ENCODE measurements at places on chromosomes 1 and 21.

DNA sequence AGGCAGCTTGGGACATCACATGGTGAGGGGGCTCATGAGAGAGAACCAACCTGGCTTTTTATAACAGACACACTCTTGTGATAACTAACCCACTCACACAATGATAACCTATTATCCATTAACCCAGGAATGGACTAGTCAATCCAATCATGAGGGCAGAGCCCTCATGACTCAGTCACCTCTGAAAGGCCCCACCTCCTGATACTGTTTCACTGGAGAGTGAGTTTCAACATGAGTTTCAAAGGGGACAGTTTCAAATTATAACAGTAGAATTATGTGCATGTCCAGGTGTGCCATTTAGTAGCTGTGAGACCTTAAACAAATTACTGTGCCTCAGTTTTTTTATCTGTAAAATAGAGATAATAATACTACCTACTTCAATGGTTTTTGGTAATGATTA is 47.6 kb upstream of the PPP2R5A start:
- no peak for ATAC-seq

- ATAC-seq, result no peak
These were observed 77.7 kb upstream of the JUN start for GRCh38 chr1:58861506-58861905.

GRCh38 chr1:175185903-175186302 is 6.7 kb downstream of the KIAA0040 start:
- no peak for ATAC-seq

- ATAC-seq, result peak; percentile 26
These were observed 1.0 kb downstream of the SLC35D1 start for GRCh38 chr1:67052741-67053534.

DNA sequence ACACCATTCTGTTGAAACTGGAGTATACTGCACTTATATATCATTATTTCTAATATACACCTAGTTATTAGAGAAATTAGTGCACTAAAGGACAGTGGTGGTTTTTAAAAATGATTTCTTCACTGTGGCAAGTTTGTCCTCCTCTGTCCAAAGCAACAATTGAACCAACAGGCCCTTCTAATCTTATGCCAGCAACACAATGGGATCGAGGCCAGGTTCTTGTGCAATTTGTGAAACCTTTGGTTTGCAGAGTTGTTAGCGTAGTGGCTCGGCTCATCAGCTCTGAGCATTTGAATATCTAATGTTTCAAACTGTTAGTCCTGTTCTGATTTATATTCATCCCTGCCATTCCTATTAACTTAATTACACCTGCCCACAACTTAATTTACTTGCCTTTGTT is 9.9 kb upstream of the LRRC39 start:
- no peak for ATAC-seq

- peak; percentile 68 for ATAC-seq
These were observed 41.5 kb downstream of the LRRC3 start for GRCh38 chr21:44496564-44497550.

GRCh38 chr21:41280115-41280919 is 36.3 kb upstream of the FAM3B start:
- peak; percentile 61 for ATAC-seq

GRCh38 chr21:41920476-41920875 is 33.3 kb downstream of the C2CD2 start:
- peak; percentile 50 for ATAC-seq

- no peak for ATAC-seq
These were observed 109.8 kb downstream of the DUSP10 start for GRCh38 chr1:221632072-221632471.

- ATAC-seq, result no peak
These were observed 45.9 kb upstream of the COL6A1 start for GRCh38 chr21:45935628-45936027.

GRCh38 chr1:81335876-81336275 is 464.9 kb upstream of the ADGRL2 start:
- no peak for ATAC-seq

DNA sequence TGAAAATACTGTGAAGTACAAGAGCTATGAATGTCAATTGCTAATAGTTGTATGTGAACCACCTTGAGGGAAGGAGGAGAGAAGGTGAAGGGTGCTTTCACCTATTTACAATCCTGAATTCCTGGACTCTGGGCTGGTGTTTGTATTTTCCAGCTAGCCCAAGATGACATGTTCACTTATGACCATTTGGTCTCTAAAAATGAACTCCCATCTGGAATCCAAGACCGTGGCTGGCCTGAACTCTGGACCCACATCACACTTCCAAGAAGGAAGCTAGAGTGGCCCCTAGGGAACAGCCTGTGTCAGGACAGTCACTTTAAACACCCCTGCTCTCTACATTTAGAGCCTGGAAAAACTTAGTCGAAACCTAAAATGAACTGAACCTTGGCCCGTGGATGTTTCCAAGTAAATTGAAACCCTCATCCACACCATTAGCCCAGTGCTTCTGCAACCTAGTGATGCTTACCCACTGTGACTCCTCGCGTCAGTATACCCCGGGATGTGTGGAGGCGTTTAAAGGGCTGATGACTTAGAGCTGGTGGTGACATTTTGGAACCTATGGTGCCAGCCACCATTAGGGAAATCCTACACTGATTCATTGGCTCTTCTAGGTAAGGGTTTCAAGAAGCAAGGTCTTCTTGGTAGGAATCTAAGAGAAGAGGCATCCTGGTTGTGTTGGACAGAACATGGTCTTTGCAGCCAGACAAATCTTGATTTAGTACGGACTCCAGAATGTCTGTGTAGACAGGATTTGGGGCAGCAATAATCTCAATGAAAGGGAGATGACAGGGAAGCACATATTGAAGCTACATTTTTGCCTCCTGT is 171.5 kb upstream of the IRF2BP2 start:
- no peak for ATAC-seq

DNA sequence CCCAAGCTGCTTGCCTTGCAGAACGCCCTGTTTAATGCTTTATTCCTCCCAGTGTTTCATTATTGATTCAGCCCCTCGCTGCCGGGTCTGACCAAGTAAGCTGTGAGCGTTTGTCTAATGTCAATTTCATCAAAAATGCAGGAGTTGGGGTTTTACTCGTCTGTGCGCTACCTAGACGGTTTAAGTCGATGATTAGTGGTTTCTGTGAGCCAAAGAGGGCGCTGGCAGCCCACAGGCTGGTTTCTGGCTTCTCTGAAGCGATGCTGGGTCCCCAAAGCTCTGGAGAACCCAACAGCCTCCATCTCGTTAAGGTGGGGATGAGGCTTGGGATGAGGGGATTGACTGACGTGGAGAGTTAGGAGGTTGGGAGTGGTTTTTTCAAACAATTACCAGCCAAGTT is 102.9 kb downstream of the SYF2 start:
- ATAC-seq, result no peak

GRCh38 chr1:175690298-175690697 is 53.1 kb downstream of the TNR start:
- no peak for ATAC-seq

GRCh38 chr1:19054216-19054615 is 97.7 kb upstream of the IFFO2 start:
- ATAC-seq, result peak; percentile 87

DNA sequence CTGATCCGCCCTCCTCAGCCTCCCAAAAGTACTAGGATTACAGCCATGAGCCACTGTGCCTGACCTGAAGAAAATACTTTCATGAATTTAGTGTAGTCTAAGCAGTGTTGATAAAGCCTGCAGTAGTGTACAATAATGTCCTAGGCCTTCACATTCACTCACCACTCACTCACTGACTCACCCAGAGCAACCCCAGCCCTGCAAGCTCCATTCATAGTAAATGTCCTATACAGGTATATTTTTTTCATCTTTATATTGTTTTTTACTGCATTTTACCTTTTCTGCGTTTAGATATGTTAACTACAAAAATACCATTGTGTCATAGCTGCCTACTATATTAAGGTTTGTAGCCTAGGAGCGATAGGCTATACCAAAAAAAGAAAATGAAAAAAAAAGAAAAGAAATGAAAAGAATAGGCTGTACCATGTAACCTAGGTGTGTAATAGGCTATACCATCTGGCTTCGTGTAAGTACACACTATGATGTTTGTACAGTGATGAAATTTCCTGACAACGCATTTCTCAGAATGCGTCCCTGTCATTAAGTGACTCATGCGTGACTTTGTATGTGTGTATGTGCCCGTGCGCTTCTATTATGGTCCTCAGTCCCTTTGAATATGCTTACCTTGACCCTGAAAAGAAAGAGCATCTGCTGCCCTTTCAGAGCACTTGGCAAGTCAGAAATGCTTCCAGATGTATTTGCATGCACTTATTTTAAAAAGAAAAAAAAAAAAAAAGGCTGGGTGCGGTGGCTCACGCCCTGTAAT is 9.2 kb upstream of the SLAMF8 start:
- ATAC-seq, result peak; percentile 62

GRCh38 chr1:240711020-240711419 is 99.1 kb upstream of the GREM2 start:
- no peak for ATAC-seq

- no peak for ATAC-seq
These were observed 14.6 kb upstream of the TGFBR3 start for GRCh38 chr1:91900562-91900961.

GRCh38 chr1:4034318-4034887 is 134.3 kb upstream of the C1orf174 start:
- ATAC-seq, result no peak

DNA sequence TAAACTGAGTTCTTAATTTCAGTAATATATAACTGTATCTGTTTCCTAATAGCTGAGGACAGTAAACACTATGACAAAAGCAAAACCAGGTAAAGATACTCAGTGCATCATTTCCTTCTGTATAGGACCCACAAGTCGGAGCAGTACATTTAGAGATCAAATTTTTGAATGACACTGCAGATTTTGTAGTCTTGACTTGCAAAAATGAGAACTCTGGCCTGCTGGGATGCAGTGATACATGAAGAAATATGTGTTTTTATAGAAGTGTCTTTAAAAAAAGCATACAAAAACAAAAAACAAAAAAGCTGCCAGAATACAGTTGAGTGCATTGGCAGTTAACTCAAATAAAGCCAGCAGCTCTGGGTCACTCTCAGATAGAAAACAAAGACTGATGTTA is 19.0 kb downstream of the GART start:
- no peak for ATAC-seq

DNA sequence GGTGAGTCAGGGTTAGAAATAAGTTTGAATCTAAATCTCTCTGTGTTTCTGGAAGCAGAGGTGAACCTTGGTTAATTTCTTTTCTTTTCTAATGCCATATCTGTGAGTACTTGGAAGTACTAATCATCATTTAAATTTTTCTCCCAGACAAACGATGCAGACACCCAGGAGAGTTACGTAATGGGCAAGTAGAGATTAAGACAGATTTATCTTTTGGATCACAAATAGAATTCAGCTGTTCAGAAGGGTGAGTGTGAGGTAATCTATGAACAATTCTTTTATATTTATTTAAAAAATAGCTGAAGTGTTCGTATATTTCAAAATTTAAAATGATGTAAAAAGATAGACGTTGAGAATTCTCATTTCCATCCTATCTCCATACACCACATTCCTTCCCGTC is 11.2 kb downstream of the C4BPA start:
- ATAC-seq, result no peak

- no peak for ATAC-seq
These were observed 40.2 kb upstream of the SGIP1 start for GRCh38 chr1:66493731-66494130.

DNA sequence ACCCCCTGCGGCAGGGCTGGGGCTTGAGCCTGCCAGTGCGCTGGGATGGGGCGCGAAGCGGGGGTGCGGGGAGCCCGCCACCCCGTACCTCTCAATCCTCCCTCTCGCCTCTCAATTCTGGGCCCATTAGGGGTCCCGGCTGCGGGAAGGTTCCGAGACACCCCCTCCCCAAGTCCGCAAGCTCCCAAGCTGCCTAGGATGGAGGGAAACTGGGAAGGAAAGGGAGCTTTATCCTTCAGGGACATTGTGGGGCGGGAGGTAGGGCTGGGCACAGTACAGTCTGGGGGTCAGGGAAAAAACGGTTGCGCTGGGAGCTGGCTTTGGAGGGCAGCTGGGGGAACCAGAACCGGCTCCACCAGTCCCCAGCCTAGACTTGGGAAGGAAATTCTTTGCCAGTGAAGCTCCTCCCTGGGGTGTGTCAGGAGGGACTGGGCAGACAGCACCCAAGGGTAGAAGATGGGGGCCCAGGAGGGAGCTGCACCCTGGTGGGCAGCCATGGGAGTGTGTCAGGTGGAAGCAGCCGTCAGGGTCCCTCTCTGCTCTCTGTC is 904 bp downstream of the GJB3 start:
- ATAC-seq, result no peak

DNA sequence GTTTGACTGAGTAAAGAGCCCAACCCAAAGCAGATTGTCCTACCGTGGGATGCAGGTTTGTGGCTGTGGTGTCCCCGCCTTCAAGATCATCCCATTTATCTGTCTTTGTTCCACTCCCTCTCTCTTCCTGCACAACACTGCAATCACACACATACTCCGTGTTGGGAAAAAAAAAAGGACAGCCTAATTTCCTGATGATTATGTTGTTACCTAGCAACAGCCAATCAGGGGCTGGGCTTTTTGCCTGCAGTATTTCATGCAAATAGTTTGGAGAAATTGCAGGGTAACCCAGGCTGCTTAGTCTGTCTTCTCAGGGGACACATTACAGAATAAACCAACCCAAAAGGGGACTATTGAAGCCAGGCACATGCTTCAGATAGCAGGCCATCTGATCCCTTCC is 38.3 kb downstream of the PHC2 start:
- peak; percentile 87 for ATAC-seq

GRCh38 chr1:197902454-197903195 is at the start of gene C1orf53:
C1orf53 (plus strand) TSS chr1:197902630; CDS start chr1:197902650, 20 bp downstream.
- peak; percentile 94 for ATAC-seq

DNA sequence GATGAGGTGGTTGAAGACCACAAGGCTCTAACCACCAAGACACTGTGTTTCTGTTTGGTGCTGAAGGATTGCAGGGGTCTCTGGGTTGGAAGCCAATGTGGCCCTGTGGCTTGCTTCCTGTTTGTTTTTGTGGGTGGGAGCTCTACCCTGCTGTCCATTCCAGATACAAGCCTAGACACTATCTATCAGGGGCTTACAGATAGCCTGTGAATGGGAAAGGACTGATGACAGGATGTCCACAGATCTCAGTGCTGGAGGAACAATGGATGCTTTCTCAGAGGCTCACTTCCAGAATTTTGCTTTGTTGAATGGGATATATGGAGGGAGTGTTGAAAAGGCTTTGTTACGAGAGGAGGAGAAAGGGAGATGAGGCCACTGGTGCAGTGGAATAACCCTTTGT is 69.7 kb downstream of the NOS1AP start:
- ATAC-seq, result no peak

GRCh38 chr1:203754455-203754864 is 10.5 kb upstream of the LAX1 start:
- no peak for ATAC-seq

- no peak for ATAC-seq
These were observed 20.8 kb downstream of the RAP1GAP start for GRCh38 chr1:21648352-21648730.

- ATAC-seq, result no peak
These were observed 108.8 kb downstream of the KIF26B start for GRCh38 chr1:245263529-245264095.

- no peak for ATAC-seq
These were observed 932 bp upstream of the USP24 start for GRCh38 chr1:55216096-55216495.

DNA sequence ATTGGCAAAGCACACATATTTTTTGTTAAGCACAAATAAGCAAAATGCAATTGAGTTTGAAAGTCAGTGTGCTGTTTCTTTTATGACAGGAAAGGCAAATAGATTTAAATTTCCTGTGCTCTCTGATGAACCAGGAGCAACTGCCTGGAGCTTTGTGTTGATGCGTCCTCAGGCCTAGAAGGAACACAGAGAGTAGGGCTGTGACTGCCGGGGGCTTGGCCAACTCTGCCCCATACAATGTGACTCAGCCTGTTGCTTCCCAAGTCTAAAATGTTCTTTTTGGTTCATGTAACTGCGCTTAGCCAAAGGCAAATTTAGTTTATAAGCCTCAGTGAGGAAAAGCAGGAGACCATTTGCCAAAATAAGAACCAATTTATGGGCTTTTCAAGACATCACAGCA is 37.5 kb downstream of the TOR1AIP2 start:
- no peak for ATAC-seq

Data from motor neuron (in vitro differentiated cells).